Activated CD8-positive, alpha-beta T cell treated with anti-CD3 and anti-CD28 coated beads, Interleukin-2, amount 10 ng/mL, durations not matched to agents 7 days and 5 days (primary cell): ENCODE measurements at places on chromosomes 12 and 14. TPM values are rescaled to one million over a fixed set of nuclear protein-coding genes. Genes with fewer than 3 reads are reported as not detected.

The MYH6 gene
- total RNA-seq: not detected

The TAS2R9 gene
- not detected for total RNA-seq

The HOTAIR gene
- not detected for total RNA-seq

The NGB gene
- total RNA-seq: not detected

The TSHR gene
- not detected for total RNA-seq

The PEX5 gene
- total RNA-seq: 21.0 TPM
